Activated CD4-positive, alpha-beta T cell treated with anti-CD3 and anti-CD28 coated beads for 4 hours (primary cell): ENCODE measurements at places on chromosomes 5 and 9.
A peak's percentile ranks its signal among the peaks of the same experiment; 100 is the strongest.

DNA sequence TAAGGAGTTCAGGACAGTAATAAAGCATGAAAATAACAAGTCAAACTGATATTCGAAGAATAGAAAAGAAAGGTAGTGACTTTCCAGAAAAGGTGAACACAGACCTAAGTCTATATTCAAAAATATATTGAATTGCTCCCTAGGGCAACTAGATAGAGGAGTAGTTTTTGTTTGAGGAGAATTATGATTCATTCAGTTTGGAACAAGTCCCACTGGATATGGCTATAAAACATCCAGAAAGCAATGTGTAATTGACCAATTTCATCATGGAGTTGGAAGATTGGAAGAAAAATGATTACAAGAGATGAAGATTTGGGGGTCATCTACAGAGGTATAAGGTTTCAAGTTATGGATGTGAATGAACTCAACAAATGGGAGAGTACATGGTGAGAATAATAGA is 117.5 kb upstream of the ZNF462 start:
- DNase-seq: no peak

DNA sequence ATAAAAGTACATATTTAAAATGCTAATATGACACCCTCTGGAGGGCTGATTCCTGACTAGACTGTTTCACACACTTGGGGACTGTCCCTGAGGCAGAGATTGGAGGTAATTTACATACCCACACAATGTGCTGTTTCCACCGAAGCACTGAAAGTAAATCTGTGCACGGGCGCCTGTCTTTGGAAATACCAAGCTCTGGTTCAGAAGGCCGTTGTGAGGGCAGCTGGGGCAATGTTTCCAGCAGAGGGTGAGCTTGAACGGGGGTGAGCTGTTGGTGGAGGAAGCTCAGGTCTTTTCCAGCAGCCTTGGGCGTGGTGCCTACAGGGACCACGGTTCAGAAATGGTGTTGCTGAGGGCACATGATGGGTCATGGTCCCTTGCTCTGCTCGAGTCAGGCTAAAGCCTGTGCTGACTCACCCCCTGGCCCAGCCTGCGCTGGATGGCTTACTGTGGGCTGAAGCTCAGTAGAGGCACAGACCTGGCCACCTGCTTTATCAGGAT is 25.8 kb upstream of the HMCN2 start:
- peak; percentile 55 for DNase-seq

- no peak for DNase-seq
Observed at GRCh38 chr9:130666393-130667119, 2.2 kb downstream of the PRDM12 start.

DNA sequence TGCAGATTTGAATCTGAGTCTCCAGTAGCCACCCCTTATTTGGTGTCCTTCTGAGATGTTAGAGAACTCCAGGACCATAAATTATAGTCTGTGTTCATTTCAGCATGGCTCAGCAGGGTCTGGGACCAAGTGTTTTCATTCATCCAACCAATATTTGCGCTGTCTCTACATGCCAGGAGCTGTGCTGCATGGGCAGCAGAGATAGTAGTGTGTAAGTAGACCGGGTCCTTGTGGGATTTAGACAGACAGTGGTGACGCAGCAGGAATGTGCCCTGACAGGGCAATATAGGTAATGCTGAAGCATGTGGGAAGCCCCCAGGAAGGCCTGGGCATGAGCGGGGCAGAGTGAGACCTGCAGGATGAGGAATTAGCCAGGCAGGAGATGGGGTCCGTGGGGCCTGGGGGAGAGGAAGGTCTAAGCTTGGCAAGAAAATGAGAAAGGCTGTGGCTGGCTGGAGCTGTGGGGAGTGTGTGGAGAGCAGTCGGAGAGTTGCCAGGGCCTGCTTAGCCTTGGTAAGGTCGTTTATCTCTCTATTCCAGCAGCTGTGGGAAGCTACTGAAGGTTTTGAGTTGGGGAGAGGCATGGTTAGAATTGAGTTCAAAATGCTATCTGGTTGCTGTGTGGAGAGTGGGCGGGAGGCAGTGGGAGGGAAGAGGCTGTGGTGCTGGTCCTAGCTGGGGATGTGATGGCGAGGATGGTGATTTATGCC is 16.8 kb downstream of the STXBP1 start:
- no peak for DNase-seq

DNA sequence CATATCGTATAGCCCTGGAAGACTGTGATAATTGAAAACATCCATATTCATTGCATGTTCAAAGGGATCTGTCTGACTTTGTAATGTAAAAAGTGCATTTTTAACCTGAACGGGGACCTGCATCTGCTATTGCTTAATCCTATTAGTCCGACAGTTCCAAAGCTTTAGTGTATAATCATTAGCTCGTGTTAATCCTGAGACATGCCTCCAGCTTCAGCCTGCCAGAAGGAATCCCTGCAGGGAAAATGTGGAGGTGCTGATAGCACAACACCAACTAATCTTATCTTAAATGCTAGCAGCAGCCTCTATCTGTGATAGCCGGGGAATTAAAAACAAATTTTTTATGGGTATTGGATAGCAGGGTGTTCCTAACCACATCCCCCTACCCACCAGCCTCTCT is 495.2 kb downstream of the TLE4 start:
- DNase-seq: no peak

- no peak for DNase-seq
Observed at GRCh38 chr5:143274952-143275351, 128.5 kb downstream of the NR3C1 start.

DNA sequence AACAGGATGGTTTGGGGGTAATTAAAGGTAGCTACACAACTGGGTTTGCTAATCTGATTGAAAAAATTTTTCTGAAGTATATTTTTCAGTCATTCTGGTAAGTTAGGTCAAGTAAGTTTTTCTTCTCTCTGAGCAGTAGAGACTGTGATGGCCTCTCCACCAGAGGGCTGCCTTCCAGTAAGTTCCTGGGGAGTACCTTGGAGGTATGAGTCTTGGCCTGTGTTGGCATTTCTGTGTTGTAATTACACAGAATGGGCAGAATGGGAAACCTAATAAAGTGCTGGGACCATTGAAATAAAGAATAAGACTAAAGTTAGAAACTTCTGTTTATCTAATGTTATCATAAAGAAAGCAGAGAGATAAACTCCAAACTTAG is 430.8 kb downstream of the ARHGEF28 start:
- DNase-seq: no peak

GRCh38 chr5:160477266-160477970 is 55.8 kb downstream of the PTTG1 start:
- no peak for DNase-seq

DNA sequence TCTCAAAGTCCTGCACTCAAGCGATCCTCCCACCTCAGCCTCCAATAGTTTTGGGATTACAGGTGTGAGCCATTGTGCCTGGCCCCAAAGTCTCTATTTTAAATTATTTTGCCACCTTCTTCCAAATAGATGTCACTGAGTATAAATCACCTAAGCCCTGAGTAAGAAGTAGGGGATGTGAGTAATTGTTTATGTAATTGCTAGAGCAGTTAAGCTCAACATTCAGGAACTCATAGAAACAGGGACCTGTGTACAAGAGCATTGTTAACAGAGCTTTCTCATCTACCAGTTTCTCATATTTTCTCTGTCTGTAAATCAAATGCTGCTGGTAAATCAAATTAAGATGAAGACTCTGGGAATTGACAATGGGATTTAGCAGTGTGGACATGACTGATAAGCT is 26.3 kb downstream of the CDK7 start:
- DNase-seq: no peak

DNA sequence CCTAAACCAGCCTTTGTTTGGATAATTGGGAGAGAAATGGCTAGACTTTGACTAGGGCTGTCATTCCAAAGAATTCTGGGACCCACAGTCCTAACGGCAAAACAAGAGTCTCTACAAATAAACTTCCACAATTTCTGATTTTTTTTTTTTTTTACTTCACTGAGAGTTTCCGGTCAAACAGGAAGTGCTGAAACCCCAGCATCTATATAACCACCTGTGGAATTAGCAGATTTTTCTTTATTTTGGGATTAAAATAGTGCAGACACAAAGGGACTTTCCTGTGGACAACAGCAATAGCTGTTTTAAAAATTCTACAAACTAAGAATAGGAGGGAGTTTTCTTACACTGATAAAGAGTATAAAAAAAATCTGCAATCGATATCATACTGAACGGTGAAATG is 157.4 kb downstream of the ARSB start:
- no peak for DNase-seq

GRCh38 chr9:13568405-13568804 is 288.9 kb upstream of the MPDZ start:
- no peak for DNase-seq

- DNase-seq: no peak
Observed at GRCh38 chr9:33719581-33720374, 75.6 kb upstream of the PRSS3 start.

DNA sequence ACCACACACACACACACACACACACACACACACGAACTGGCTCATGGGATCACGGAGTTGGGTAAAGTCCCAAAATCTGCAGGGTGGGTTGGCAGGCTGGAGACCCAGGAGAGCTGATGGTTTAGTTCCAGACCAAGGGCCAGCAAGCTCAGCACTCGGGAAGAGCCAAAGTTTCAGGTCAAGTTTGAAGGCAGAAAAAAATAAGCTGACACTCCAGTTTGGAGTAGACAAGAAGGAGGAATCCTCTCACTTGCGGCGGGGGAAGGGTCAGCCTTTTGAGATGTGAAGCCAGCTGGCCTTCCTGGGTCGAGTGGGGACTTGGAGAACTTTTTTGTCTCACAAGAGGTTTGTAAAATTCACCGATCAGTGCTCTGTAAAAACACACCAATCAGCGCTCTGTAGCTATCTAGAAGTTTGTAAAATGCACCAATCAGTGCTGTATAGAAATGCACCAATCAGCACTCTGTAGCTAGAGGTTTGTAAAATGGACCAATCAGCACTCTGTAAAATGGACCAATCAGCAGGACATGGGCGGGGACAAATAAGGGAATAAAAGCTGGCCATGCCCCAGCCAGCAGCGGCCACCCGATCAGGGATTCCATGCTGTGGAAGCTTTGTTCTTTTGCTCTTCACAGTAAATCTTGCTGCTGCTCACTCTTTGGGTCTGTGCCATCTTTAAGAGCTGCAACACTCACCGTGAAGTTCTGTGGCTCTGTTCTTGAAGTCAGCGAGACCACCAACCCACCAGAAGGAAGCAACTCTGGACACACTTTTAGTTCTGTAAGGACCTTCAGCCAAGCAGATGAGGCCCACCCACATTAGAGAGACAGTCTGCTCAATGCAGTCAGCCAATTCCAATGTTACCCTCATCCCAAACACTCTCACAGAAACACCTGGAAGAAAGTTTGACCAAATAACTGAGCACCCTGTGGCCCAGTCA is 37.8 kb upstream of the UNC5A start:
- DNase-seq: no peak

- no peak for DNase-seq
Observed at GRCh38 chr5:111680737-111681413, 76.1 kb downstream of the NREP start.

GRCh38 chr5:159319363-159319762 is 10.9 kb downstream of the IL12B start:
- DNase-seq: no peak

- DNase-seq: no peak
Observed at GRCh38 chr5:90987726-90988125, 395.4 kb downstream of the ARRDC3 start.

DNA sequence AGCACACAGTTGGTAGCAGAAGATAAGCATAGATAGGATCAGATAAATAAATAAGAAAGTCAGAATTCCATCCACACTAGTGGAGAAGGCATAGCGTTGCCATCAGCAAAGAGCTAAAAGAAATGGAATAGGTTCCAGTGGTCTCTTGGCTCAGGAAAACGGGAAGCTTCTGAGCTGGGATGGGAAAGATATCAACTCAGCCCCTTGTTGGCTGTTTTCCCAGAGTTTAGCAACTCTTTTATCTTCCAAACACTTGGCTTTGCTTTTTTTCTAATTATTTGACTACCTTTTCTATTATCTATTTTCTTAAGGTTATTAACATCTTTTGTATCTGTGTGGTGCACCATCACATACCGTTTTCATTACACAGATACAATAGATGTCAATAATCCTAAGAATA is 445.7 kb upstream of the TRPC7 start:
- no peak for DNase-seq

- DNase-seq: no peak
Observed at GRCh38 chr9:76688471-76689238, 75.6 kb upstream of the PCA3 start.
